ENCODE measurements at places on chromosomes 5 and 9. TPM values are rescaled to one million over a fixed set of nuclear protein-coding genes. Genes with fewer than 3 reads are reported as not detected.
A peak's percentile ranks its signal among the peaks of the same experiment; 100 is the strongest.

GRCh38 chr5:138068742-138069600, 14.9 kb upstream of the WNT8A start:
- H3K27me3 ChIP-seq = no peaks in the 10 kb centered on the region
- no peaks in the 10 kb centered on the region for H3K4me1 ChIP-seq
- no peak overlapping the region for H3K27ac ChIP-seq
- DNase-seq = peak; percentile 55

Gene GABRA1
- polyA plus RNA-seq = not detected

- H3K27me3 ChIP-seq = no peaks in the 10 kb centered on the region
- no peak overlapping the region for H3K4me3 ChIP-seq
- no peak overlapping the region for H3K27ac ChIP-seq
- H3K36me3 ChIP-seq = no peaks in the 10 kb centered on the region
- DNase-seq = no peak
- no peaks in the 10 kb centered on the region for H3K4me1 ChIP-seq
These were observed 40.2 kb downstream of the TMEM232 start for GRCh38 chr5:110686270-110686669.

- no peak overlapping the region for H3K27ac ChIP-seq
- no peak overlapping the region for H3K4me3 ChIP-seq
- H3K4me1 ChIP-seq = no peaks in the 10 kb centered on the region
- DNase-seq = no peak
- H3K36me3 ChIP-seq = no peaks in the 10 kb centered on the region
These were observed 275.0 kb upstream of the SGCD start for GRCh38 chr5:156051972-156052371.

DNA sequence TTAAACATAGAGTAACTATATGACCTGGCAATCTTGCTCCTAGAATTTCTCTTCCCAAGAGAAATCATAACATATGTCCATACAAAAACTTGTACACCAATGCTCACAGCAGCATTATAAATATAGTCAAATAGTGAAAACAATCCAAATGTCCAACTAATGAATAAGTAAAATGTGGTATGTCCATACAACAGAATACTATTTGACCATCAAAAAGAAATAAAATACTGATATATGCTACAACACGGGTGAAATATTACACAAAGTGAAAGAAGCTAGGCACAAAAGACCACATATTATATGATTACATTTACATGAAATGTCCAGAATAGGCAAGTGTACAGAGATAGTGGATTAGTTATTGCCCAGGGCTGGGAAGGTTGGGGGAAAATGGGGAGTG, 41.4 kb downstream of the PSMB7 start:
- H3K36me3 ChIP-seq = no peaks in the 10 kb centered on the region
- DNase-seq = no peak
- H3K27me3 ChIP-seq = no peaks in the 10 kb centered on the region
- no peak overlapping the region for H3K27ac ChIP-seq
- no peak overlapping the region for H3K4me3 ChIP-seq

DNA sequence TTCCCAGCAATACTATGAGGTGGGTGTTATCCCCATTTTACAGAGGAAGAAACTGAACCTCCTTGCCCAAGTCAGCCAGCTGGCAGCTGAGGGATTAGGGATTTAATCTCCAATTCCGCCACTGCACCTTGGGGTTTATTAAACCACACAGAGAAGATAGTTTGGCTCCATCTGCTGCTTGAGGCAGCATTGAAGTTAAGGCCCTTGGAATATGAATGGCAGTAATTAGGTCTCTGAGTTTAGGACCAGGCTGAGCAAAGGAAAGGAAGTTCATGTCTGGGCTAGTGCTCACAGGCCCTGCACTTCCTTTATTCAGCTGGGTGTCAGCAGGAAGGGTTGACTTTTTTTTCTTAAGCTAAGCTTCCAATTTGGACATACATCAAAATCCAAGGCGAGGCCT, 86.9 kb upstream of the GDNF start:
- no peak overlapping the region for H3K4me3 ChIP-seq
- no peaks in the 10 kb centered on the region for H3K36me3 ChIP-seq
- H3K4me1 ChIP-seq = no peaks in the 10 kb centered on the region
- no peak for DNase-seq
- H3K27me3 ChIP-seq = no peaks in the 10 kb centered on the region

DNA sequence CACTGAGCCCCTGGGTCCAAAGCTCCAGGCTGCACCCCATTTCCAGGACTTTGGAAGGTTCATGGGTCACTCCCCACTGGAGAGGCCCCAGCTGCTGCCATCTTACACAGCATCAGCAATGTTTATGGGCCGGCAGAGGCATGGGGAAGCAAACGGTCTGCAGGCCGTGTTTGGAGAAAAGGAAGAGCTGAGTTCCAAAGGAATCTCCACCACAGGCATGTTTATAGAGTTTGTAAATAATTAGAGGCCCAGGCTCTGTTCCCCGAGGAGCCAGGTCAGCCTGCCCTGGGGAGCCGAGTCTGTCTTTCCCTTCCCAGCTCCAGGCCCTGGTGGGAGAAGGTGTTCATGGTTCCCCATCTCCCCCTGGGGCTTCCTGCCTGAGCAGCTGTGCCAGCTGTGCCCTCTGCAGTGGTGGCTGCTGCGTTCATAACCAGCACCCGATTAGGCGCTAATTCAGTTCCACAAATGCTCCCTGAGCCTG, 64.8 kb downstream of the COL27A1 start:
- no peak for DNase-seq
- H3K27ac ChIP-seq = no peak overlapping the region
- no peaks in the 10 kb centered on the region for H3K4me1 ChIP-seq
- H3K27me3 ChIP-seq = no peaks in the 10 kb centered on the region
- H3K4me3 ChIP-seq = no peak overlapping the region

DNA sequence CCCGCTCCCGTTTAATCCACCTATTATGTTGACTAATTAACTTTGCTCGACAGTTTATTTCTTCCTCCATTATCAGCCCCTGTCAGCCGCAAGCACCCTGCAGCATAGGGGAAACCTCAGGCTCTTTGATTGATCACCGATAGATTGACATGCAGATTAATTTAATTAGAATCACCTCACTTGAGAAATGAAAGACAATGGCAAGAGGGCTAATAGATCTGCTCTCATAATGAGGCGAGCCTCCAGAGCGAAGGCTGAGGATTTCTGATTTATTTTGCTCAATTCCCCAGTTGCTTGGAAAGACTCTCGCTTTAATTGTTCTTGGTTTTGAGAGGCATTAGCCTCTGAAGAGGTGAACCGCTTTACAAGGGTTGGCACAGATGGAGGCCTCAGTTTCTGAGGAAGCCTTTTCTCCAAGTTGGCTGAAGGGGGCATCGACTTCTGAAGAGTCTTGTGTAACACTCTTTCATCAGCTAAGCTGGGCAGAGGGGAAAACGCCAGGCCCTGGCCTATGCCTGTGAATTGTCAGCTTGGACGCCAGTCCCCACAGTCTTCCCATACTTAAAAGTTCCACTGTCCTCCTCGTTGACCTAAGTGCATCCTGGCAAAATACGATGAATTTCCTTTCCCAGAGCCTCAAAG, 275.4 kb downstream of the EBF1 start:
- no peak overlapping the region for H3K4me3 ChIP-seq
- DNase-seq = no peak
- H3K27me3 ChIP-seq = no peaks in the 10 kb centered on the region
- no peaks in the 10 kb centered on the region for H3K36me3 ChIP-seq
- no peaks in the 10 kb centered on the region for H3K4me1 ChIP-seq

DNA sequence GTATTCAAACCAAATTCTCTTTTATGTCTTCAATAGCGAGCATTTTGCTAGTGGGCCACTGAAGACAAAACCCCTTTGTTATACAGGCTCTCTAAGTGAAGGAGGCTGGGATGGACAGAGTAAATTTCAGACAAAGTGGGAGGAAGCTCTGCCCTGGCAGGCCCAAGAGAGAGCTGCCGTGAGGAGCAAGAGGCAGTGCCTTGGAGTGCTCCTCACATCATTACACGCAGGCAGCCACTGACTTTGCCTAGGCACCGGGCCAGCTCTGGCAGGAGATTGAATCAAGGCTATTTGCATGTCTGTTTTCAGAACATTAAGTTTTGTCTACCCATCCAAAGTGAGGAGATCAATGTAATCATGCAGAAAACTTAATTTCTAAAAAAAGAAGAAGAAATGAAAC, 167.7 kb downstream of the CCDC192 start:
- H3K27ac ChIP-seq = no peak overlapping the region
- H3K36me3 ChIP-seq = no peaks in the 10 kb centered on the region
- no peaks in the 10 kb centered on the region for H3K4me1 ChIP-seq
- no peak overlapping the region for H3K4me3 ChIP-seq

Gene BTNL8
- 1.2 TPM for polyA plus RNA-seq

- no peak for DNase-seq
- H3K4me1 ChIP-seq = peaks cover 6% of the 10 kb centered on the region
- H3K27me3 ChIP-seq = no peaks in the 10 kb centered on the region
- H3K4me3 ChIP-seq = no peak overlapping the region
These were observed 26.2 kb downstream of the SHB start for GRCh38 chr9:38042626-38043357.

DNA sequence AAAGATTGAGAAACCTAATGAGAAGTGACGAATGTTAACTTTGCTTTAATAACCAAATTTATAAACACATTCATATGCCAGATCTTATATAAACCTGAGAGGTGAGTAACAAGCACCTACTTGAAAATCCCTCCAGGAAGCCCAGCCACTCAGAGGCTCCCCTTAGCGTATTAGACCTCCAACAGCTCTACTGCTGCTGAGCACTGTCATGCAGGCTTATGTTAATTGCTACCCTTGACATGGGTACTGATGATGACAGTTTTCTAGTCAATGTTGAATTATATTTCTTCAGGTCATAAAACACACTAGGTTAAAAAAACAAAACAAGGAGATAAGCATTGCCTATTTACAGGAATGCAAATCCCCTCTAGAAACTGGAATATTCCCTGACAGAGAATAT, 161.2 kb downstream of the MPDZ start:
- H3K4me3 ChIP-seq = no peak overlapping the region
- no peak overlapping the region for H3K27ac ChIP-seq
- H3K4me1 ChIP-seq = no peaks in the 10 kb centered on the region
- no peak for DNase-seq

- peaks cover 20% of the 10 kb centered on the region for H3K4me1 ChIP-seq
- H3K4me3 ChIP-seq = peak overlapping the region; percentile 10
- H3K36me3 ChIP-seq = no peaks in the 10 kb centered on the region
- H3K27me3 ChIP-seq = no peaks in the 10 kb centered on the region
- no peak for DNase-seq
- H3K27ac ChIP-seq = no peak overlapping the region
These were observed 265.3 kb downstream of the DOCK8 start for GRCh38 chr9:479971-480350.

Gene CCDC192
- polyA plus RNA-seq = not detected

GRCh38 chr5:83538786-83539462, 67.4 kb downstream of the VCAN start:
- H3K4me3 ChIP-seq = no peak overlapping the region
- no peak for DNase-seq
- no peaks in the 10 kb centered on the region for H3K27me3 ChIP-seq
- H3K27ac ChIP-seq = no peak overlapping the region
